Neural cell (in vitro differentiated cells): ENCODE measurements at places on chromosomes 3 and 15. TPM values are rescaled to one million over a fixed set of nuclear protein-coding genes. Genes with fewer than 3 reads are reported as not detected.

The ANAPC13 gene
- polyA plus RNA-seq, result 177 and 178 TPM in 2 replicates

The SOX14 gene
- polyA plus RNA-seq, result not detected in 2 replicates

The RPP25 gene
- 2.8 and 4.5 TPM in 2 replicates for polyA plus RNA-seq

The SENP8 gene
- polyA plus RNA-seq, result 3.2 and 7.4 TPM in 2 replicates

The CACNA2D3 gene
- polyA plus RNA-seq, result 13.7 and 26.2 TPM in 2 replicates

The SPTBN5 gene
- 0.01 and 0.04 TPM in 2 replicates for polyA plus RNA-seq

The MOBP gene
- not detected in 2 replicates for polyA plus RNA-seq

The FOXL2 gene
- polyA plus RNA-seq, result not detected in 2 replicates

The SYNPR gene
- 2.0 and 4.4 TPM in 2 replicates for polyA plus RNA-seq

The ARID3B gene
- 11.2 and 12.8 TPM in 2 replicates for polyA plus RNA-seq

The SAMD7 gene
- not detected in 2 replicates for polyA plus RNA-seq

The ANKRD34C gene
- polyA plus RNA-seq, result not detected in 2 replicates

The RLBP1 gene
- 0.16 TPM in 1 of 2 replicates, not detected in the other for polyA plus RNA-seq

The ADAMTS17 gene
- 0.04 TPM in 1 of 2 replicates, not detected in the other for polyA plus RNA-seq

The SLC49A4 gene
- polyA plus RNA-seq, result 16.2 and 16.9 TPM in 2 replicates

The LRRC31 gene
- not detected in 2 replicates for polyA plus RNA-seq

The P3H2 gene
- polyA plus RNA-seq, result 0.68 and 3.8 TPM in 2 replicates
